ENCODE measurements at places on chromosomes 1 and 21. TPM values are rescaled to one million over a fixed set of nuclear protein-coding genes. Genes with fewer than 3 reads are reported as not detected.

Gene EIF2D
- 34.1 TPM for total RNA-seq

Gene CDC20
- total RNA-seq: 0.46 TPM

Gene CCDC30
- total RNA-seq: 1.0 TPM

Gene CCDC24
- total RNA-seq: 2.9 TPM

Gene FCRL4
- total RNA-seq: not detected

Gene COL8A2
- total RNA-seq: 0.61 TPM

Gene SPRR5
- total RNA-seq: not detected

Gene CD1B
- not detected for total RNA-seq
